ENCODE measurements at places on chromosomes 11 and 22.

- no peak for DNase-seq
These were observed 3.1 kb downstream of the TRMT112 start for GRCh38 chr11:64314146-64314804.

- no peak for DNase-seq
These were observed 544.6 kb upstream of the B3GAT1 start for GRCh38 chr11:134956450-134957210.

DNA sequence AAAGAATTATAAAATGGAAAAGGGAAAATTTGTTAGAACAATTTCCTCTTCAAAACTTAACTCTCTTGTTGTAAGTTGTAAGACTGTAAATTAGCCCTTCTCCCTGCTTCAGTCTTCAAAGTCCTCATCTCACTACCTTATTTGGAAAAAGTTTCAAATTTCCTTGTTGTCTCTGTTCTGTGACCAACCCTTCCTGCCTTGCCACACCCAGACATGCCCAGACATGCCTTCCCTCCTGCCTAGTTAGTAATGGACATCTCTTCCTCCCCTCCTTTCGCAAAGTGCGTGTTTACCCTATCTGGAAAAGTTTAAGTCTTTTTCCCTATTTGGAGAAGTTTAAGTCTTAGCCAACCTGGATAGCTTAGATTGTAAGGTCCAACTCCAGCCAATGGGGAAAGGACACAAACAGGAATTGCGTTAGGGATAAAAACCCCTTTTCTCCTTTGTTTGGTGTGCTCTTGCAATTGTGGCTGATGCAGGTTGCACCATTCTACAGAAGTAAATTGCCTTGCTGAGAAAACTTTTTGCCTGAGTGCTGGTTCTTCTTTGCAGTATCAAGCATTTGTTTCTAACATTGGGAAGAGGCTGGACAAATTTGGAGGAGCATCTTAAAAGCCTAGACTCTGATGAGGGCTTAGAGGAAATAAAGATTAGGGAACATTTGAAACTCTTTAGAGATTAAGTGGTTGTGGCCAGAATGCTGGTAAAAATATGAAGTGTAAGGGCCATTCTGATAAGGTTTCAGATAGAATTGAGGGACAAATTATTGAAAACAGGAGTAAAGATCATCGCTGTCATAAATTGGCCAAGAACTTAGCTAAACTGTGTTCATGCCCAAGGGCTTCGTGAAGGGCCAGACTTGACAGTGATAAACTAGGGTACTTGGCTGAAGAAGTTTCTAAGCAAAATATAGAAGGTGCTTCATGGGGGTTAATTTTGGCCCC is 15.4 kb downstream of the OR52K2 start:
- no peak for DNase-seq

- no peak for DNase-seq
These were observed 17.1 kb downstream of the SYT9 start for GRCh38 chr11:7268758-7269157.

GRCh38 chr11:59206635-59207034 is 6.1 kb downstream of the MPEG1 start:
- no peak for DNase-seq

DNA sequence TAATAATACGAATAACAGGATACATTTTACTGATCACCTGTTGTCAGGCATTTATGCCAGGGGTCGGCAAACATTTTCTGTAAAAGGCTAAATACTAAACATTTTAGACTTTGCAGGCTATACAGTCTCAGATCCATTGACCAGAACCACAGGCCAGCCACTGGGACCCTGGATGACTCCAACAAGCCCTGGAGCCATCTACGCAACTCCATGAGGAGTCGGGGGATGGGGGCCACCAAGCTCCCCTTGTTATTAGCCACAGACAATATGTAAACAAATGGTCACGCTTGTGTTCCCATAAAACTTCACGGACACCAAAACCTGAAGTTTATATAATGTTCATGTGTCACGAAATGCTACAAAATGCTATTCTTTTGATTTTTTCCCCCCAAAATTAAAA is 54.4 kb upstream of the EMID1 start:
- DNase-seq, result no peak

Data from GM04504 (cell line).